Brain pericyte (primary cell): ENCODE measurements at places on chromosomes 1 and 21.

DNA sequence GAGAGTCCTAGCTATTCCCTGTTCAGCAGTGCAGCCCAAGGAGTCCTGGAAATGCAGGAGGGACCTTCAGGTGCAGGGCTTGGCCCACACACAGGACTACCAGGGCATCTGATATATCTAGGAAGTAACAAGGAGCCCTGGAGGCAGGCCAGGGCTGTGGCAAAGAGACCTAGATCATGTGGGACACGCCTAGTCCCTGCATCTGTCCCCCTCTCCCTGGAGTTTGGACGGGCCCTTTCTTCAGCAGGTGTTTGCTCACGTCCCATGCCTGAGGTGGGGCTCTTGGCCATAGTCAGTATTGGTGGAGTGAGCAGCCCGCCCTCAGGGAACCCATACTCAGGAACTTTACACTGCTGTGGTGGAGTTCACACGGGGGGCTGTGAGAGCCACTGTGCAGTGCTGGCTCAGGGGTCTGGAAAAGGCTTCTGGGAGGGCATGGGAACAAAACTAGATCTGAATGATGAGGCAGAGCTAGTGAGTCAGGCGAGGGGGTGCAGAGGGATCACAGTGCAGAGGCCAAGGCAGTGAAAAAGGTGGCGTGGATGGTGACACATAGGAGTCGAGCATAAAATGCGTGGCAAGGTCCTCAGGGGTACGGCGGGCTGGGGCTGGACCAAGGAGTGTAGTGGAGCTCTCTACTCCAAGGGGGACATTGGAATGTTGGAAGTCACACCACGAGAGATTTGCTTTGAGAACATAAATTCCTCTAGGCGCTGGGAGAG lies 25.6 kb downstream of the TMEM53 start:
- no peak for DNase-seq

DNA sequence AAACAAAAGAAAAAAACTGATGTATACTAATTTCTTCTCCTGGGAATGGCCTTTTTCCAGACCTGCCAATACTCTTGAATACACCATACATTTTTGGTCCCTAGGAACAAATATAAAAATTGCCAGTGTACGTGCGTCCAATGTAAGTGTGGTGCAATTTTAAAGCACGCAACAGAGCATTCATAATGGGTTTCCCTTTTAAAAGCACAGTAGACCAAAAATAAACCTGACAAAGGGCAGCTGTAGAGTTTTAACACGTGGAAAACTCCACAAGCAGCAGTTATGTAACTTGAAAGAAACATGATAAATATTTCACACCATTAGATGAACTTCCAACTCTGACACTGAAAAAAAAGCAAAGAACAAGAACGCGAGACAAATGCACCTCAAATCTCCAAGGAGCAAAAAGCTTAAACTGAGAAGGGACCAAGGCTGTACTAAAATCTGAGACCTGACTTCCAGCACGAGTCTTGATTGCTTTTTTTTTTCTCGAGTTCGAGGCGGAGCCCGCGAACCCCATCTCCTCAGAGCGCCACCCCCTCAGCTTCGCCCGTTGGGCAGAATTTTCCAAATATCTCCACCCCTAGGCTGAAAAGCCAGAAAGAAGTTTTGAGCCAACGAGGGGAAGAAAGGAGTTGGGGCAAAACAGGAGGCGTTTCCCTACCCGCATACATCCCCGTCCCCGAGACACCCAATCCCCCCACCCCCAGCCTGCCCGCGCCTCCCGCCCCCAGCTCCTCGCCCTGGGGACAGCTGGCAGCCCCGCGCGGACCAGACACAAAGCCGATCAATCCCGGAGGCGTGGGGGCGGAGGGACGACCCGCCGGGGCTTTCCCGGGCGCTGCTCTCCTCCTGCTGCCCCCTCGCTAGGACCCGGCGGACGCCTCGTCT lies at the start of gene JAM2:
Gene JAM2 (plus strand): TSS at position 599 of the 891 bp plus-strand sequence. CDS start 564 bp downstream, outside the sequence.
- DNase-seq = no peak

GRCh38 chr1:27285274-27285660 lies 36.7 kb upstream of the TMEM222 start:
- no peak for DNase-seq

- DNase-seq = no peak
Observed at GRCh38 chr1:166155108-166155507, 11.7 kb downstream of the FAM78B start.

DNA sequence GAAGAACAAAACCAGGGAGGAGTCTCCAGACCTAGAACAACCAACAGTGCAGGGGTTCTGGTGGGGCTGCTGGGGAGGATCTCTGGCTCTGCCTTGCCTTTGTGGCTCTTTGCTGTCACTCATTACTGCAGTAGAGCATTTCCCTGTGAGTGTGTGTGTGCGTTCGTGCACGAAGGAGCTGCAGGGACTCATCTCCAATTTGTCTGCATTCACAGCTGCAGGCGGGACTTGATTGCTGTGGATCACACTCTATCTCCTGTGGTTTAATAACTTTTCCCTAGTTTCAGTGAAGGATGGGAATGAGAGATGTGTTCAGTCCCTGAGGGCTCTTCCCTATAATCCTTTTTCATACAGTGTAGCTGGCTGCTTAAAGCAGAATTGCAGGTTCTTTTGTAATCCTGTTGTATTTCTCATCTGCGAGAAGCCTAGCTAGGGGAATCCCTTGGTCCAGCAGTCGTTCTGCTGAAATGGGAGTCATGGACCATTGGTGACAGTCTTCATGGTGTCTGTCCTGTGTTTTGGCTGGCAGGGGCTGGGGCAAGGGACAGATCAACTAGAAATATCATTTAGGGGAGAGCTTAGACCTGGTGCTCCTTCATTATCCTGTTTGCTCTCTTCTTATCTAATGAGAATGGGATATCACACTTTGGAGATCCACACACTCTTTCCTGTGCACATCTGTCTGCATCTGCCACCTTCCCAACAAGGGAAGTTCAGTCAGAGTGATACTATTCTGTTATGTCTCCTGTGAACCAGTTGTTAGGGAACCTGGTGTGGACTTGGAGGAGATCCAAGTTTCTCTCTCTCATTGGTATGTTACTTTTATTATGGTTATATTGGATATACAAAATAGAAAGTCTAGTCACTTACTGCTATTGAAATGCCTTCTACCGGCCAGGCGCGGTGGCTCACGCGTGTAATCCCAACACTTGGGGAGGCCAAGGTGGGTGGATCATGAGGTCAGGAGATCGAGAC lies 3.0 kb downstream of the PCP4L1 start:
- DNase-seq = no peak

DNA sequence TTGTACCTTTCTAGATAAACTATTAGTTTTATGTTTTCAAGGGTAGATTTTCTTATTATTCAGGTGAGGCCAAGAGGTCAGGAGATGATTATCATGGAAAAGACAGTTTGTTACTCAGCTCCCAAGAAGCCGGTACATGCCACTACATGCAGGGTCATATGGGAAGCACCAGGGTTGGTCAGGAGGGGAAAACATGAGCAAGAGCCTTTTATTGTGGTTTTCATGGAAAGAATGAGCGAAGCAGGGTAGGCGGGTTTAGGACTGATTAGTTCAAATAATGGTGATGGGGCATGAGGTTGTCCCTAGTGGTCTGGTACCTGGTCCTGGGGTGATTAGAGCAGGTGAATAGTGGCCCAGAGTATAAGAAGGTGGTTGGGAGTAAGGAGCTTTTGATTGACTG lies 189.9 kb downstream of the APP start:
- no peak for DNase-seq

- DNase-seq = no peak
Observed at GRCh38 chr1:29387210-29387609, 150.9 kb downstream of the PTPRU start.

DNA sequence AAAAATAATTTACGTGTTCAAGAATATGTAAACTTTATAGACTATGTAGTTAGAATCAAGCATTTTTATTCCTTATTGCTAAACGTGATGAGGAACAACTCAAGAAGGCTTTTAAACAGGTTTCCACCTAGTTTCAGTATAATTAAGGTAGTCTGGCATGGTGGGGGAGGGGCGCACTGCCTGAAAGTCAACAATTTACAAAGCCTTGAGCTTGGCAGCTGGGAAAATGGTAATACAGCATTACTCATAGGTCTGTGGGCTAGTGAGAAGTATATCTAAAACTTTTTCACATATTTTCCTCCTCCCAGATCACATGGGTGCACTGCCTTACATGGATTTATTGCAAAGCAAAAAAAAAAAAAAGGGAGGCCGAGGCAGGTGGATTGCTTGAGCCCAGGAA lies 75.2 kb downstream of the EVI5 start:
- DNase-seq = no peak

GRCh38 chr1:19812875-19813642 lies 2.0 kb downstream of the RNF186 start:
- no peak for DNase-seq

- DNase-seq = no peak
Observed at GRCh38 chr1:203597331-203598090, 29.1 kb upstream of the ATP2B4 start.

GRCh38 chr21:35738347-35738961 lies 321.9 kb downstream of the SETD4 start:
- peak; percentile 53 for DNase-seq

GRCh38 chr1:98325646-98326440 lies 335.7 kb upstream of the SNX7 start:
- no peak for DNase-seq

DNA sequence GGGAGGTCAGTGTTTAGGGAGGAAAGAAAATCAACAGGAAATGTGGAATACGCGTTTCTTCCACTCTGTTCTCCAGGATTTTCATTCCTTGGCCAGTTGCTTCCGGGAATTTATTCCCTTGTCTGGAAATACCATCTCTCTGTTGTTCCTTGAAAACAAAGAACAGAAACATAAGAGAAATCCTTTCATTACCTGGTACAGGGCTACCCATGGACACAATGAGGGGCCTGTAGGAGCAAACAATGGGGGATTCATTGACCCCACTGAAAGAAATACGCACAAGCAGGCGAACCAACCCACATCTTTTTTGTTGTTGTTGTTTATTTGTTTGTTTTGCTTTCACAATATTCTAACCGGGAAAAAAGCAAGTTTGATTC lies 20.0 kb upstream of the BACE2 start:
- DNase-seq = no peak

GRCh38 chr1:114122941-114123618 lies 30.6 kb downstream of the SYT6 start:
- no peak for DNase-seq

DNA sequence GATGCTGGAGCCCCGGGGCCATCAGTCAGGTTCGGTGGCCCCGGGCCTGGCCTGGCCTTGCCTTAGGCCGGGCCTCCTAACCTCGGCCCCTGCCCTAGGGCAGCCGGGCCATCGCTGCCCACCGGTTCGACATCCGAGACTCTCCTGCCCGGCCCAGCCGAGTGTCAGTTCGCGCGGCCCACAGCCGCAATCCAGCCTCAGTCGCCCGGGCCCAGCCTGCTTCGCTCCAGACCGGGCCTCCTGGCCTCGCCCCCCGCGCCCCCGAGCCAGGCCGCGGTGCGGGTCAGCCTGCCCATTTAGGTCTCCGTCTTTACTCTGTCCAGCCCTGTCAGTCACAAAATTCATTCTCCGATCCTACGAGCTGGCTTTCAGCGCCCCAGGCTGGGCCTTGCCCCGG lies 777 bp downstream of the LRRC41 start:
- no peak for DNase-seq

- DNase-seq = no peak
Observed at GRCh38 chr1:12167493-12168429, 970 bp downstream of the TNFRSF1B start.
